ENCODE measurements at places on chromosomes 1 and 21.

DNA sequence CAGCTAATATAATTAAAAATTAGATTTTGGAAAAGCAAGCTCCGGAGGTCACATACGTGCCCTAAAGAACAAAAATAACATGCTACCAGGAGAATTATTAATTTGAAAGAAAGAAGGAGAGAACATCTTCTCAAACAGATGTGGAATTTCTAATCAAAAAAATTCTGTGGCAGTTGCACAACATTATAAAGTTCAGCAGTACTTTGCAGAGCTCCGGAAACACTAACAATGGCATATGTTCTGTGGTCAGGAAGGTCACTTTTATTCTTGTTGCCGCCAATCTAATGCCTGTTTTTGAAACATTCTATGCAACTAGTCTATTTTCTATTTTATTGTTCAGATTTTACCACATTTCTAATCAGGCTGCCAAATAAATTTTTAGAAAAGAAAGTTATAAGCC is 186.8 kb downstream of the SMYD3 start:
- no peaks in the 10 kb centered on the region for H3K27me3 ChIP-seq
- H3K4me3 ChIP-seq: no peak overlapping the region
- H3K27ac ChIP-seq: no peak overlapping the region
- no peaks in the 10 kb centered on the region for H3K36me3 ChIP-seq
- DNase-seq: no peak

GRCh38 chr1:203478986-203479385 is 3.4 kb downstream of the PRELP start:
- peaks cover 17% of the 10 kb centered on the region for H3K4me1 ChIP-seq
- no peak overlapping the region for H3K27ac ChIP-seq
- no peak overlapping the region for H3K4me3 ChIP-seq
- no peaks in the 10 kb centered on the region for H3K27me3 ChIP-seq

DNA sequence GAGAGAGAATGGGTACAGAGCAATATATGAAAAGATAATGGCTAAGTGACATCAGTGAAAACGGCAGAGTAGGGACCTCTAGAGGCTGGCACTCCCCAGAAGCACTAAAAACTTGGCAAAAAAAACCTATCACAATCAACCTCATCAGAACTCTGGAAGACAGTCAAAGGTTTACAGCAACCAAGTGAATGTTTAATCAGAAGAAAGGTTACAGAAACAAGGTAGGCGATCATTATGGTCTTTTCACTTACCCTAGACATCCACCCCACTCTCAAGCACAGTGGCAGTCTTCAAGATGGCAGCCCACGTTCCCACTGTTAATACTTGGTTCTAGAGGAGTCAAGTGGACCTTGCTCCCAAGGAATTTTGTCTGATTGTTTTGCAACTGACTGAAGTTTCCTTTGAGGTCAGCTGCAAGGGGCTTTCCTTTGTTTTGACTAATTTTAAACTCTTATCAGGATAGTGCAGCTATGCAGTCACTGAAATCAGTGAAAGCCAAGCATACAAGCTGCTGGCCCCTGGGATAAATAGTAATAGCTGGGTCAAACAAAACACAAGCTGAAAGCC is 7.2 kb downstream of the KIFAP3 start:
- H3K4me1 ChIP-seq: peaks cover 29% of the 10 kb centered on the region
- H3K27me3 ChIP-seq: no peaks in the 10 kb centered on the region
- no peak overlapping the region for H3K27ac ChIP-seq

- no peaks in the 10 kb centered on the region for H3K36me3 ChIP-seq
- no peaks in the 10 kb centered on the region for H3K4me1 ChIP-seq
- no peak overlapping the region for H3K27ac ChIP-seq
- no peak overlapping the region for H3K4me3 ChIP-seq
- no peak for DNase-seq
Observed at GRCh38 chr21:40373761-40374160, 473.2 kb downstream of the DSCAM start.

GRCh38 chr1:198771563-198772153 is 132.8 kb downstream of the PTPRC start:
- no peaks in the 10 kb centered on the region for H3K36me3 ChIP-seq
- no peak overlapping the region for H3K27ac ChIP-seq
- DNase-seq: no peak
- peaks cover 7% of the 10 kb centered on the region for H3K4me1 ChIP-seq
- H3K27me3 ChIP-seq: no peaks in the 10 kb centered on the region

Data from RWPE2 (cell line).